Cardiac muscle cell (in vitro differentiated cells and primary cell): ENCODE measurements at places on chromosomes 5 and 9. TPM values are rescaled to one million over a fixed set of nuclear protein-coding genes. Genes with fewer than 3 reads are reported as not detected.

Gene TMEM252
- 0.76 TPM in 1 of 2 replicates, not detected in the other for polyA plus RNA-seq

Gene ANKRD31
- polyA plus RNA-seq = 0.15 TPM in 2 replicates

Gene STING1
- polyA plus RNA-seq = 59.9 and 69.0 TPM in 2 replicates

Gene ZSWIM6
- 3.4 and 8.3 TPM in 2 replicates for polyA plus RNA-seq

Gene RIGI
- polyA plus RNA-seq = 2.6 and 4.6 TPM in 2 replicates

Gene AMBP
- 0.64 TPM in 1 of 2 replicates, not detected in the other for polyA plus RNA-seq

Gene PCSK1
- polyA plus RNA-seq = 0.05 TPM in 1 of 2 replicates, not detected in the other

Gene OR13D1
- 0.31 TPM in 1 of 2 replicates, not detected in the other for polyA plus RNA-seq
